ENCODE measurements at places on chromosomes 3 and 15. TPM values are rescaled to one million over a fixed set of nuclear protein-coding genes. Genes with fewer than 3 reads are reported as not detected.

MB21D2 gene
- total RNA-seq, result 7.4 TPM

FYCO1 gene
- total RNA-seq, result 20.2 TPM

NMB gene
- total RNA-seq, result 9.8 TPM

LINS1 gene
- total RNA-seq, result 14.7 TPM

MRPL46 gene
- total RNA-seq, result 27.9 TPM

QRICH1 gene
- total RNA-seq, result 106 TPM

HEMK1 gene
- 15.2 TPM for total RNA-seq

FAM107A gene
- total RNA-seq, result 10.7 TPM

CPN2 gene
- not detected for total RNA-seq

ANKRD34C gene
- total RNA-seq, result not detected

CCR9 gene
- not detected for total RNA-seq

SLC27A2 gene
- total RNA-seq, result not detected

NLGN1 gene
- total RNA-seq, result 16.3 TPM

HDC gene
- total RNA-seq, result not detected
